Sciatic nerve (tissue), 2 donors: ENCODE measurements at places on chromosomes 4 and X. TPM values are rescaled to one million over a fixed set of nuclear protein-coding genes. Genes with fewer than 3 reads are reported as not detected.

Gene RPA4
- 2.7 TPM for total RNA-seq

Gene WNK3
- 2.4 TPM for total RNA-seq

Gene SNX12
- total RNA-seq: 65.6 TPM

Gene AKAP4
- not detected for total RNA-seq

Gene UGT8
- total RNA-seq: 85.1 TPM

Gene MAMLD1
- total RNA-seq: 15.3 TPM

- DNase-seq: no peak
Observed at GRCh38 chr4:163344147-163345125, 744 bp downstream of the NPY5R start.

- DNase-seq: no peak
Observed at GRCh38 chr4:4338210-4339001, 48.4 kb downstream of the ZBTB49 start.

DNA sequence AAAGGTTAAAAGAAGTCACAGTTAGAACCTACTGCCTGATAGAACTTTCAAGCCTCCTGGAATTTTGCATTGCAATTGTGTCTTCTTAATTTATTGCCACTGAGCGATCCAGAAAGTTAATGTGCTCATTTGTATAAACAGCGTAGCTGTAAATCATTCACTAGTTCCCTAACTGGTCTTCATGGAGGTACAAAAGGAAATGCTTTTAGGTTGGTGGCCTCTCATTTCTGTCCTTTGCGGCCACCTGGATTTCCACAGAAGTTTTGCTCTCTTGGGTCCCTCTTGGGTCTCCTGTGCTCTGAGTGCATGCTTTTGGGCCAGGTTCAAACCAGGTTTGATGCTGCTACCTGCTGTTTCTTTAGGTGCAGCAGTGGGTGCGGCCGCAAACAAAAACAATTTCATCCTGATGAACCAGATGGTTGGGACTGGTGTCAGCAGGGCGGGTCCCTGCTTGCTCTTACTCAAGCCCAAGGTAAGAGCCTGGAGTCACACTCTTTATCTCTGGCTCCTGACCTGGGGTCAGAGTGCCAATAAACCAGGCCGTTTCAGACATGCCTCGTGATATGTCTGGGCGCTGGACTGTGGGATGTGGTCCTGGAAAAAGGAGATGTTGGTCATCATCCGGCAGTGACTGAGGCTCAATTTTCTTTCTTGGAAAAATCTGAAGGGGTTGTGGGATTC, 270.1 kb downstream of the PTTG2 start:
- DNase-seq: no peak

DNA sequence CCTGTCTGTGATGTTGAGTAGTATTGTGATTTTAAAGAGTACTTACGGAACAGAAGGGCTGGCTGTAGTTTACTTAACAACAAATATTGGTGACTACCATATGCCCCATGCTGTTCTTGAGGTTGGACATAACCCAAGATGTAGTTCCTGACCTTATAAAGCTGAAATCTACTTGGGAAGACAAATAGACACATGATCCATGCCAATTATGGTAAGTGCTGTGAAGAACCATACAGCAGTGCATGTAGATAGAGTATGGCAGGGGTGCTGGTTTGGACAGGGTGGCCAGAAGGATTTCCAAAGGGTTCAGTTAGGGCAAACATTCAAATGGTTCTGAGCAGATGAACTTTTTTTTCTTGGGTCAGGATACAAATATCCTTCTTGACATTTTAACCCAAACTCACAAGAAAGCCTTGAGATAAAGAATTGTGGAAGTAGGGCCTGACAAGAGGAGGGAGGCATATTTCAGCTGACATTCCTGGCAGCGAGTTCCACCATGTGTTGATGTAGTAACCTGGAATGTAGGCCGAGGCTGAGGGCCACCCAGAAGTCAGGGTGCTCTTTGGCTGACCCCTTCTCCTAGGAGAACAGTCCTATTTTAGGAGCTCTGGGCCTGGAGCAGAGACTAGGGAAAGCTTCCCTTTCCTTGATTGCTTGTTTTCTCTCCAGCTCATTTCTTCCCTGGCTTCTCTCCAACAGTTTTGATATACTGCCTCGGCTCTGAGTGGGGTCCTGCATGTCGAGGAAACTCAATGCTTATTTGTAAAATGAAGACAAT, 74.2 kb downstream of the FREM3 start:
- peak; percentile 89 for DNase-seq

DNA sequence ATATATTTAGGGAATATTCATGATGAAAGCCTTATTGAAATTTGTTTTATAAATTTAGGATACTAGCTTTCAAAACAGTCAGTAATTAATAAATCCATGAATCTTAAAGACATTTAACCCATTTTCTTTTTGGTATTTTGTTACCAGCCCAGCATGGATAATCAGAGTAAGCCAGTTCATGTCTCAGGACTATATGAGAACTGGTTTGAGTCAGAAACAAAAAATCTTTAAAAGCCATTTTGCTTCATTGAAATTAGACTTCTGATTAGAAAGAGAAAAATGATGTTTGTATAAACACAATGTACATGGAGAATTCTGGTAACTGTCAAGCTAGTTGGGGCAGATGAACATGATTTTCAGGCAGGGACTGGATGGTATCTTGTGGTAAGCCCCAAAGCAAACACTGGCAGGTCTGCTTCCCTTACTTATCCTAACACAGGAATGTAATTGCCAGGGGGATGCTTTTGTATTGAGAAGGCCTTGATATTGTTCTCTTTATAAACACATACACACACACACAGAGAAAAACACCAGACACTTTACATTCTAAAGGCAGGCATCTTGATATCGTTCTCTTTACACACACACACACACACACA, 9.4 kb downstream of the ARHGAP10 start:
- DNase-seq: no peak

GRCh38 chrX:19005909-19006308, 22.0 kb upstream of the PHKA2 start:
- no peak for DNase-seq

DNA sequence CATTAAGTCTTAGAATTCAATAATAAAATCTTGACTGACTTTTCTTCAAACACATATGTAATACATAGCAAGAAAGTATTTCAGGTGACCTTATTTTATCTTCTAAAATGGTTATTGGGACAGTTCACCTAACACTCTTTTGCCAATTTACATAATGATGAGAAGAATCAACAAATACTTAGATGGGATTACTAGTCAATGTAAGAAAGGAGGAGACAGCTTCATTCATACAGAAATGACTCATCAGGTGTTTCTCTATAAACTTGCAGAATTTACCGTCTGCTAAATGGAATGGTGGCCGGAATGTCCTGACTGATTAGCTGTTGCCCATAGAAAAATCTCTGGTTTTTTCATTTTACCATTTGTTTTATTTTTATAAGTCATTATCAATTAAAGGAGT, 115.0 kb upstream of the ETNPPL start:
- DNase-seq: no peak

DNA sequence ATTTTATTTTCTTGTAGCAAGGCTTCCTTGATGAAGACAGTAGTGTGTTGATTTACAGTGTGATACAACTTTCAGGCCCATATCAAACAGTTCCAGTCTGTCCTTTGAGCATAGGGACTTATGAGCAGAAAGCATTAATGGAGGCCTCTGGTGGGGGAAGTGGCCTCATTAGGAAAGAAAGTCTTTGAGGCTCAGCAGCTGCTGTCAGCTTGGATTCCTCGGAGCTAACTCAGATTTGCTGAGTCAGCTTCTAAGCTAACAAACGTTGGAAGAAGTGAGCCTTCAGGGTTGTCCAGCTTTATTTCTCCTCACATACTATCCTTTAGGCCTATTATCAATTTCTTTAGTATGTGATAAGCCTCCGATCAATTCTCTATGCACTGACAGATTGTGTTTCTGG, 15.8 kb upstream of the SFRP2 start:
- no peak for DNase-seq

- DNase-seq: no peak
Observed at GRCh38 chr4:77734928-77735327, 84.2 kb downstream of the CNOT6L start.

- DNase-seq: no peak
Observed at GRCh38 chrX:13253223-13253622, 66.6 kb downstream of the ATXN3L start.

GRCh38 chrX:153401133-153401764, at the start of gene PNMA6E:
PNMA6E (minus strand) TSS chrX:153401350; CDS start chrX:153398849, 2,501 bp downstream.
- DNase-seq: no peak

- DNase-seq: no peak
Observed at GRCh38 chrX:71550578-71550977, 17.7 kb downstream of the OGT start.

- peak; percentile 56 for DNase-seq
Observed at GRCh38 chr4:170853422-170854021, 763.8 kb upstream of the AADAT start.
